CD4-positive, alpha-beta T cell treated with Interleukin-17A for 4 hours (primary cell): ENCODE measurements at places on chromosomes 4 and X.
A peak's percentile ranks its signal among the peaks of the same experiment; 100 is the strongest.

GRCh38 chr4:14917298-14917633 lies 85.0 kb upstream of the CPEB2 start:
- DNase-seq, result no peak

GRCh38 chr4:90184560-90184959 lies 57.4 kb downstream of the CCSER1 start:
- DNase-seq, result no peak

DNA sequence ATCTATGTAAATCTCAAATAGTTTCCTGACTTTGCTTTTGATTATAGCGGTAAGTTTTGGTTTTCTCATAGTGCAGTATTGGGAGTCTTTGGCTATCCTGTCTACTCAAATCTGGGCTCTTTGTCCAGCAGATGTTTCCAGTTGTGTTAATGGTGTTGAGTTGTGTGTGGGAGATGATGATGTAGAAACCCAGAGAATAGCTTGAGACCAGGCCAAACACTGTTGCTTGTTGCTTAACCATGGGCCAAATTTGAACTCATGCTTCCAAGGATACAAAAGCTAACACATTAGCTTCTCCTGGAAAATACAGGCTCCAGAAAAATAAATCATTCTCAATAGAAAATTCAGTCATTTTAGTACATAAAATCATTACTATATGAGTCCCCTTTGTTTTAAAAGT lies 82.6 kb upstream of the GYPA start:
- no peak for DNase-seq

DNA sequence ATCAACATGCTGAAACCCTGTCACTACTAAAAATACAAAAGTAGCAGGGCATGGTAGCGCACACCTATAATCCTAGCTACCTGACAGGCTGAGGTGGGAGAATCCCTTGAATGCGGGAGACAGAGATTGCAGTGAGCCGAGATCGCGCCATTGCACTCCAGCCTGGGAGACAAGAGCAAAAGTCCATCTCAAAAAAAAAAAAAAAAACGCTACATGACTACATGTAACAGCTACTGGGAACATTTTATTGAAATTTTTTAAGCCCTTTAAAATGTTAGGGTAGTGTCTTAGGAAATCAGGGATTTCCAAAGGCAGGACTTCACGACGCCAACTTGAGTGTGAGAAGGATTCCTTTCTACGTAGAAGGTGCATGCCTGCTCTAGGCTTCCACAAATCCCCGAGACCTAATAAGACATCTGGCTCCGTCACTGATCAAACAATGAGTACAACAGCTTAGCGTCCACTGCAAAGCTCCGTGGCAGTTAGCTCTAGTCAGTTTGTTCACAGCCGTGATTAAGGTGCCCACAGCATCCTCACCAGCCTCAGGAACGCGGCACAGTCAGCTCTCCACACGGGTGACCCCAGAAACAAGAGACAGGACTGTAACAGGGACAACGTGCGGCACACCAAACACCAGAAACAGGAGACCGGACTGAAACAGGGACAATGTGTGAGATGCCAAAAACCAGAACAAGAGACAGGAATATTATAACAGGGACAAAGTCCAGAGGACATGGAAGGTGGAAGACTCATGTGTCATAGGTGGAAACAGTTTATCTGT lies 33.7 kb downstream of the DHRSX start:
- no peak for DNase-seq

DNA sequence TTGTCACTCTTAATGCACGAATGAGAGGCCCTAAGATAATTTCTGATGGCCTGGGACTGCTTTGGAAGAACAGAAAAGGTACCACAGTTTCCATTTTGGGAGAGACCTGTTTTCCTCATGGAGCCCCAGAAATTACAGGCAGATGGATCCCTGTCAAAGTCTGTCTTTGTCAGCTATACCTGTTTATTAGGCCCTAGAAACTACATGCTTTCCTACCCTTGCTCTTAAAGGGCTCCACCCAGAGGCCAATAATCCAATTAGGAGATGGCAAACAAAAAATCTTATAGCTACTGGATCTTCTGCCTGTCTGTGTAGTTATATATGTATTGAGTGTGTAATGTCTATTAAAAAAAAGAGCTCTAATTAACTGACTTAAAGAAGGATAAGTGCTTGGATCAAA lies 141.3 kb downstream of the NR3C2 start:
- no peak for DNase-seq

GRCh38 chr4:68865188-68865638 lies 49.4 kb downstream of the UGT2B10 start:
- no peak for DNase-seq

GRCh38 chrX:37578045-37578444 lies 6.6 kb downstream of the LANCL3 start:
- no peak for DNase-seq

- DNase-seq, result no peak
Measured at GRCh38 chr4:1462009-1462767, 55.9 kb upstream of the NKX1-1 start.

GRCh38 chr4:138724530-138724929 lies 291.1 kb upstream of the NOCT start:
- DNase-seq, result no peak

DNA sequence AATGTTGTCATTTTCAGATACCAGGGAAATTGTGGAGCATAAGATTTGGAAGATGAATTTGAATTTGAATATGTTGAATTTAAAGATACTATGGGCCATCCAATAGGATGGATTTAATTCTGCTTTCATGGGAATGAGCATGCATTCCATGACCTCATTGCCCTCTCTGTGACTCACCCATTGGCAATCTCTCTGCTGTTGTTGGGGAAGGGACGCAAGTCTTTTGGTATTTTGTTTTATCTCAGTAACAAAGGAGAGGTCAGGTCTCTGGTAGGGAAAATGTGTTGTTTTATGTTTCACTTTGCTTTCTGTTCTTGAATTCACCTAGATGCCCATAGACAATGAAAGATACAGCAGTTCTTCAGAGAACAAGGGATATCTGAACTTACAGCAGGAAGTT lies 42.1 kb upstream of the MAGEA4 start:
- no peak for DNase-seq

DNA sequence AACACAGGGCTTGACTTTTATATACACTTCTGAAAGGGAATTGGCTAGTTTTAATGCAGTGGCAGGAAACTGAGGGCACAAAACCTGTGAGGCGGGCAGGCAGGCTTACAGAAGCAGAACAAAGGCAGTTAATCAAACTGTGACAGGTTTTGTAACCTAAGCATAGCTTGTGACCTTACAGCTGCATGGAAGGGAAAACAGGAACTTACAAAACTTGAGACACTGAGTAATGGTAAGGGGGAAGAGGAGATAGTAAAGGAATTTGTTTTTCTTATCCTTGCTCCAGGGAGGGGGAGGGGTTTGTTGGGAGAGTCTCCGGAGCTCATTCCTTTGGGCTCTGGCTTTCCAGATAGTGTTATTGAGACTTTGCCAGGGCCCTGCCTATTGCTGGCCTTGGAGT lies 55.6 kb downstream of the SLITRK4 start:
- DNase-seq, result no peak

GRCh38 chrX:65894133-65894532 lies 145.7 kb downstream of the VSIG4 start:
- DNase-seq, result peak; percentile 16

- no peak for DNase-seq
Measured at GRCh38 chr4:94536049-94536448, 84.3 kb downstream of the PDLIM5 start.

GRCh38 chr4:8198206-8198905 lies 734 bp upstream of the SH3TC1 start:
- no peak for DNase-seq

GRCh38 chr4:11494232-11494631 lies 65.5 kb upstream of the HS3ST1 start:
- DNase-seq, result no peak

DNA sequence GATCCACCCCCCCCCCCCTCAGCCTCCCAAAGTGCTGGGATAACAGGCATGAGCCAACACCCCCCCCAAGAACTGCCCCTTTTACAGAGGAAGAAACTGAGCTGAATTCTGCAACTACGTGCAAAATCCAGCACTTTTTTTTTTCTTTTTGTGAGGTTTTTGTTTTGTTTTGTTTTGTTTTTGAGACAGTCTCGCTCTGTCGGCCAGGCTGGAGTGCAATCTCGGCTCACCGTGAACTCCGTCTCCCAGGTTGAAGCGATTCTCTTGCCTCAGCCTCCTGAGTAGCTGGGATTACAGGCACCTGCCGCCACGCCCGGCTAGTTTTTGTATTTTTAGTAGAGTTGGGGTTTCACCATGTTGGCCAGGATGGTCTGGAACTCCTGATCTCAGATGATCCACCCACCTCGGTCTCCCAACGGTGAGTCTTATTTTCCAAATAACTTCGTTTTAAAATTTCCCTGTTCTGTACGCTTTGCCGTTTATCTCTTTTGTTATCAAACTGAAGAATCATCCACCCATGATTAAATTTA lies 4.9 kb downstream of the CRLF2 start:
- DNase-seq, result no peak
